Breast epithelium (tissue), 4 donors: ENCODE measurements at places on chromosomes 5 and 9.
A peak's percentile ranks its signal among the peaks of the same experiment; 100 is the strongest.

- no peak for DNase-seq
Measured at GRCh38 chr9:89896806-89897340, 292.1 kb downstream of the GADD45G start.

GRCh38 chr5:180140079-180140554, 68.6 kb upstream of the RNF130 start:
- DNase-seq = peak; percentile 17

DNA sequence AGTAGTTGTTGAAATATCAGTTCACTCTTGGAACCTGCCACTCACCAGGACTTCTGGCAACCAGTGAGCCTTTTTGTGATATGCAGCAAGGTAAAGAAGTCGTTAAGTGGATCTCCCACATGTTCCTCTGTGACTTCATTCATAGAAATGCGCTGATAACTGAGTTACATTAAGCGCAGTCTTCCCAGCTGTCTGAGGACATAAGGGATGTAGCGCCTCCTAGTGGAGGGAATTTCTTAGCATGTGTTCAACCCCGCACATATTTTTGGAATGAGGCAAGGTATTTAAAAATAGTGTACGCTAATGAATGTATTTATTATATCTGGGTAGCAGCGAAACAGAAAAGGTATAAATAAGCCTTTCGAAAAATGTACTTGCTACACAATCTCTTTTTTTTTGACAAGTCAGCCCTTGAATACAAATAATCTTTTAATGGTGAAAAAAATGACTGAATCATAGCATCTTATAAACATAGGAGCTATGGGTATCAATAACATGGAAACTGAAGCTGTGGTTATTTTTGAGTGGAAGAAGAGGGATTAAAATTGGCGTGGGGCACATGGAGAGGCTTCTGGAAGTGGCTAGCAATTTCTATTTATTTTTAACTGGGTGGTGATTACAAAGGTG, 38.0 kb downstream of the PALM2AKAP2 start:
- DNase-seq = no peak

GRCh38 chr5:103582364-103582763, 19.8 kb upstream of the NUDT12 start:
- no peak for DNase-seq

DNA sequence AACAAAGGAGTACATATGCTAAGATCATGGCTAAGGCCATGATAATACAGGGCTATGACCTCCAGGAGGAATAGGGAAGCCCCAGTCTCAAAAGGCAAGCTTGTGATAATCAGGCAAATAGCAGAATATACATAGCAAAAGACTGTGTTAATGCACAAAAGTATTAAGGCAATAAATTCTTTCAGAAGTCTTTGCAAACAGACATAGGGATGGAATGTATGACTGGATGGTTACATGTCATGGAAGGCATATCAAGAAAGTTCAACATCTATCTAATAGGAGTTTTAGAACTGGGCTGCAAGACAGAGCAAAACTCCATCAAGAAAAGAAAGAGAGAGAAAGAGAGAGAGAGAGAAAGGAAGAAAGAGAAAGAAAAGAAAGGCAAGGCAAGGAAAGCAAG, 264.5 kb upstream of the CDH6 start:
- DNase-seq = no peak

DNA sequence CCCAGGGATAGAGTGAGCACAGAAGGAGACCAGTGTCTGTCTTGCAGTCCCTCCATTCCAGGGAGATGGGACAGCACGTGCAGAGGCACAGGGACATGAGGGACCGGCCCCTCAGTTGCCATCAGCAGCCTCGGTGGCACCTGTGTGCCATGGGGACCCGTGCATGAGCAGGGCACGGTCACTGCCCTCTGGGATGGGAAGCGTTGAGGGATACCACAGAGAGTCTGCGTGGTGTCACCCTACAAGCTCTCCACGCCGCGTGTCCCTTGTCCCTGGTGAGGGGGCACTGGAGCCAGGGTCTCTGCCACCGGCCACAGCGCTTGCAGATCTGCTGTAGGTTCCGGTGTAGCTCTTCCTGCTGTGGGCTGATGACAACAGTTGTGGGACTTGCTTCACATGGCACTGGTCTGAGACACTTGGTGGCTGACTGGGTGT, 108.1 kb downstream of the CACNA1B start:
- DNase-seq = no peak

DNA sequence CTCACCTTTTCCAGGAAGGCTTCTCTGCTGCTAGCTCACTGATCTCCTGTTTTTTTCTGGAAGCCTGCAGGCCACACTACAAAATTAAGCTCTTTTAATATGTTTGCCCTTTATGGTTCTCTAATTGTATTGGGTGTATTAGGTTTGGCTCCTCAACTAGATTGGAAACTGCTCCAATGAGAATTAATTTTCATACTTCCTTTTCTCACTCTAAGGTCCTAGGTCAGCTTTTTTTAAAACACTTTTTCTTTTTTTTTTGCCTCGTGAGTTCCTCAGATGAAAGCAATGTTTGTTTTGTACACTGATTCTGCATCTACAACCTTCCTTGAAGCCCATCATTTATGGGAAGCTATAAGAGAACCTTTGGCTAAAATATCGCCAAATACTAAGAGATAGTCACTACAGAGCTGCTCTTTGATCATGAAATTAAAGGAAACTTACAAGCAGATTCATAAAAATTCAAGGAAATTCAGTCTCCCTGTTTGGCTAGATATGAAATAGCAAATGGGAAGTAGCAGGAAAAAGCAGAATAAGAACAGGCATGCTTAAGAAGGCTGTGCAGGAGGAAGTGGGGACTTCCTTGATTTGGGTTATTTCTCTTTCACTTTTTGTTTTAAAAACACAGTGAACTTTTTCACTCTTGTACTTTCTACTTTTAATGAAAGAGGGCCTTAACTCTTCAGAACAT, 55.2 kb upstream of the FYB1 start:
- DNase-seq = no peak

DNA sequence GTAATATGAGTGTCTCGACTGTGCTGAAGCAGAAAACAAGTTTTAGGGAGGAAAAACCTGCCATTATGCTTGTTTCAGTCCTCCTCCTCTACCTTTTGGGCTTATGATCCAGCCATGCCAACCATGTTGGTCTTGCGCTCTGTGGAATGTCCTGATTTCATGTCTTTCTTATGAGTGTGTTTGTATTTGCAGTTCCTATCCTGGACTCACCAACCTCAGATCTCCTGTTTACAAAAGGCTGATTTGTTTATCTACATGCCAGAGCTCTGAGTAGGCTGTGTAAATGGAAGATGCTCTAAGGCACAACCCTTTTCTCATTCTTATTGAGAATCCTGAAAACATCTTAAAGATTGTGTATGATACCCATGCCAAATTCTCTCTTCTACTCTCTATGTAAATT, 138.6 kb downstream of the ARHGEF28 start:
- DNase-seq = no peak
